Hypothalamus (tissue), 51 donors: ENCODE measurements at places on chromosomes 5 and 9.

GRCh38 chr5:108567429-108567828 is 180.3 kb upstream of the FER start:
- DNase-seq, result no peak

DNA sequence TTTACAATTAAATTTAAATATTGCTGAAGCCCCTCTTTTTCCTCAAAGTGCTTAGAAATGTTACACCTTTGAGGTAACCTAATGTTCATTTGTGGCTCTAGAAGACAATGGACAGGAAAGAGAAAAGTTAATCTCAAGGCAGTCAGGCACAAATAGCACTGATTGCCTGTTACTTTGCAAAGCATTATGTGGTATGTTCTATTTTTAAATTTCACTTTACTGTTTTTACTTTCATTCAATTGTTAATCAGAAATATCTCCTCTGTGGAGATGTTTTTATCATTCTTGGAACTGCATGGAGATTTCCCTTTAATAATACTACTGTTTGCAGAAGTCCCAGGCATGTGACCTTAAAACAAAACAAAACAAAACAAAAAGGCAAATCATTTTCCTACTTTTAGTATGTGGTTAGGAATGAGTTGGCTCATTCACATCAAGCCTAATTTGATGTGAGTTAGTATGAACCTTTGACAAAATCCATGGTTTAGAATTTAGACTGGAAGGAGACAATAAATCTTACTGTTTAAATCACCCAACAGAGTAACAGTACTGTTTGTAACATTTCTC is 67.5 kb downstream of the CWC27 start:
- DNase-seq, result no peak

- no peak for DNase-seq
Observed at GRCh38 chr9:107323836-107324585, 40.9 kb downstream of the RAD23B start.

DNA sequence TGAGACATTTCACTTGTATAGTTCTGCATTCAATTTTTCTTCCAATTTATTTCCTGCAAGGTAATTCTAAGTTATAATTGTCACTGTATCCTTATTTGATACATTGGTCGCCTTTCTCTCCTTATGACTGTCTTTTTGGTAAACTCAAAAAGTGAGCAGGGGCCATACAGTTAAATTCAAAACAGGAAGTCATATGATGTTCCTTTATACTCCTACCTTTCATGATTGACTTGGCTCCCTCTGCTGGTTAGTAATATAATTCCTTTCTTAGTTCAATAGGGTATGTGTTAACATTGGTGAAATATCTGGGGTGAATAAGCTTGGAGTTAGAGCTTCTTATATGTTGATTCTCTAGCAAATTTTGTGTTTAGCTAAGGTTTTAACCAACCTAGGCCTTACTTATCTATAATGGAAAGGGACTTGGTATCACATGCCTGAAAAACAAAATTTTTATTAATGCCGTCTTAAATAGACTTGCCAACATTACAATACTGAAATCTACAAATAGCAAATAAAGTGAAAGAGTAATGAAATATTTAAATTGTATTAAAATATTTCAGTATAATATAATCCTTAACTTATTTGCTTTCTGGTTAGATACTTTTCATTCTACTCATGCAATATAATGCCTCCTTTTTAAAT is 6.0 kb upstream of the NIPBL start:
- no peak for DNase-seq

- DNase-seq, result no peak
Observed at GRCh38 chr5:128019391-128019790, 64.2 kb upstream of the SLC12A2 start.

- no peak for DNase-seq
Observed at GRCh38 chr5:96627792-96628398, 34.3 kb upstream of the CAST start.

DNA sequence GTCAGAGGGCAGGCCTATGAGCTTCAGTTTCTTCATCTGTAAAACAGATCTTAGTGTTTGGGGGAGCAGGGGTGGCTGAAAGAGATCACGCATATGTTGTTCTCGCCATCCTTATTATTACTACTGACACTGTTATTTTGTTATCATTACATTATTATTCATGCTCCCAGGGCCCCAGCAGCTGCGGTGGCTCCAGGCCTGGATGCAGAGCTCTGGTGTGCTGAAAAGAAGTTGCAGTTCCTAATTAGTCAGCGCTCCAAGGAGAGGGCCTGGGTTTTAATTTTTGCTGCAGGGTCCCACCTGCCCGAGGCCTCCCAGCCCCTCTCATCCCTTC is 19.5 kb downstream of the CXXC5 start:
- no peak for DNase-seq

DNA sequence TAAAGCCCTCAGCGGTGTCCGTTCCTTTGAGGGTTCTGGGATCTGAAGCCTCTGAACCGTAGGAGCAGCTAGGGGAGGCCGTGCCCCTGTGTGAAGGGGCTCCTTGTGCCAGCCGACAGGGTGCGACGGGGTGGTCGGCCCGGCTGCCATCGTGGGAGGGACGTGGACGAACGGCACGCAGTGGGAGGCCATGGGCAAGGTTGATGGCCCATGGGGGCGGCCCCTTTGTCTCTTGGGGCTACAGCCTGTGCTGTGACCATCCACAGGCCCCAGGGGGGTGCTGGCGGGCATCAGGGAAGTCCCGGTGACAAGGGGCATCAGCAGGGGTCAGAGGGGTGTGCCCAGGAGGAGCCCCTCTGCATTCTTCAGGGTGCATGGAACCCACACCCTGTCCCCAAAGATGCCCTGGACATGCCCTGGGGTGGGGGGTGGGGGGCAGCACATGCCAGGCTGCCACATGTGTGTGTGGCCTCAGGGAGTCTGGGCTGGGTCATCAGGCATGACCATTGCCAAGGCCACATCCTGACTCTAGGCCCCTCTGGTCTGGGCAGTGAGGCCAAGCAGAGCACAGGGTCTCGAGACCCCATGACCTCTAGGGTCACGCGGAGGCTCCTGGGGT is 49.6 kb upstream of the CACNA1B start:
- no peak for DNase-seq

DNA sequence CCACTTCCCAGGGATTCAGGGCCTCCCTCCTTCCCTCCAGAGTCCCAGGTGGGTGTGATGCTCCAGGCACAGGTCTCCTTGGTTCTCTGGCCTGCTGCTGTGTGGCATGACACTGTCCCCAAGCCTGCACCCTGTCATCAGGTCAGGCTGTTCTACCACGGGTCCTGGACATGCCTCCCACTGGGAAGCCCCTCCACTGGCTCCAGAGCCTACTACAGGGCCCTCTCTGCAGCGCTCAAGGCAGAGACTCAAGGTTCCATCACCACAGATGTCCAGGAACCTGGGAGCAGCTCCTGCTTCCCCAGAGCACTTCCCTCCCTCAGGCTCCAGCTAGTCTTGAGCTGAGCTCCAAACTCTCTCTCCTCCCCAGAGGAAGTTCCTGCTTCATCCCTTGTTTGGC is 237.3 kb downstream of the PBX3 start:
- no peak for DNase-seq

DNA sequence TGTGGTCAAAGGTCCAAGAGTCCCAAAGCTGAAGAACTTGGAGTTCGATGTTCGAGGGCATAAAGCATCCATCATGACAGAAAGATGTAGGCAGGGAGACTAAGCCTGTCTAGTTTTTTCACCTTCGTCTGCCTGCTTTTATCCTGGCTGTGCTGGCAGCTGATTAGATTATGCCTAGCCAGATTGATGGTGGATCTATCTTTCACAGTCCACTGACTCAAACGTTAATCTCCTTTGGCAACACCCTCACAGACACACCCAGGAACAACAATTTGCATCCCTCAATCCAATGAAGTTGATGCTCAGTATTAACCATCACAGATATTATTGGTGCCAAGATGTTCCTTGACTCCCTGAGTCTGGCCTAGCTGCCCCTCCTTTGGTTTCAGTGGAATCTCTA is 530.8 kb upstream of the CLINT1 start:
- no peak for DNase-seq

- DNase-seq, result no peak
Observed at GRCh38 chr5:181243018-181243563, 615 bp downstream of the RACK1 start.

GRCh38 chr9:131103024-131103423 is 6.7 kb downstream of the AIF1L start:
- no peak for DNase-seq

- DNase-seq, result no peak
Observed at GRCh38 chr5:180193749-180194375, 15.1 kb downstream of the RASGEF1C start.

- no peak for DNase-seq
Observed at GRCh38 chr5:98204798-98205197, 568.7 kb upstream of the RGMB start.

DNA sequence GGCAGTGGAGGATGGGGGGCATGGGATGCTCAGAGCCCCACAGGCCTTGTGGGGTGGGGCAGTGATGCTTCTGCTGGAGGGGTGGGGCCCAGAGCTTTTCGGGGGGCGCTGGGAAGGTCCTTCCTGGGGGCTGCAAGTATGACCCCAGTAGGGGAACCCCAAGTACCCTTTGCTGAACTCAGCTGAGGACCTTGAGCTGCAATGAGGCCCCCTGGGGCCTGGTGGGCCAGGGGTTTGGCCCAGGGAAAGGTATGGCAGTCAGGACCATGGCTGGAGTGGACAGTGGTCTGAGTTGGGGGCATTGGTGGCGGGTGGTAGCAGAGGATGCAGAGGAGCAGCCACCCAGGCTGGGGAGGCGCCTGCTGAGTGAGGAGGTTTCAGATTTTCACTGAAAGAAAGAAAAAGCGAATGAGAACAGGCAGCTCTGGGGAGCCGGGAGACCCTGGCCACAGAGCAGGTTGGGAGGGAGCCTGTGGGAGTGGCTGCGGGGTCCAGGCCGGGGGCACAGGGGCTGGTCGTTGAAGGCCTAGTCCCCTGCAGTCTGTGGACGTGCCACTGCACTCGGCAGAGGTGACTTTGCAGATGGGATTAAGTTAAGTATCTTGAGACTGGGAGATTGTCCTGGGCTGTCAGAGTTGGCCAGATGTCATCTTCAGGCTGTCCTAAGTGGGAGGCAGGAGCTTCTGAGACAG is 19.2 kb downstream of the WNK2 start:
- DNase-seq, result no peak

DNA sequence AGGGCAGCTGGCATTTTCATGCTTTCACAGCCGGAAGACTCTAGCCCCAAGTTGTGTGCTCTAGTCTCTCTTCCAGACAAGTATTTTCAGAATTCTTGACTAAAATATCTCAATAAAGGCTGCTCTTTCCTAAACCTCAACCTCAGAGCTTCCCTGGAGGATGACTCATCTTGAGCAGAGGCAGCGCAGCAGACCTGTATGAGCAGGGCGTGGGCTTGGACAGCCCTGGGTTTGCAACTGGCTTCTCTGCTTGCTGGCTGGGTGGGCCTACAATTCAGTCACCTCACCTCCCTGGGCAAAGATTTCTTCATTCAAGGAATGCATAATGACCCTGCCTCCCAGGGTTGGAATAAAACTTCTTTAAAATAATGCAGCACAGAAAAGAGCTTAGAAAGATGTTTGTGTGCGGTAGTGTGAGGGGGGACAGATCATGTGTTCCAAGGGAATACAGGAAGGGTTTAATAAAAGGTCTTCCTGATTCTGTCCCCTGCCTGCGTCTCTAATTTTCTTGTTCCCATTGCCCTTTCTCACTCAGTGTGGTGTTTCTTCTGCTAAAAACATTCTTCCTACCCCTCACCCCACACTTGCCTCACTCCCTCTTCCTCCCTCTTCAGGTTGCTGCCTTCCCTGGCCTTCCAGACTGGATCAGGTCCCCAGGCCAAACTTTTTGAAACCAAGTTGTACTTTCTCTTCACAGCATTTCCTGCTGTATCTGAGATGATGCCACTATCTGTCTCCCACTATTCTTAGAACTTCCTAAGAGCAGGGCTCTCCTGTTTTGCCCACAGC is 39.4 kb upstream of the MAP1B start:
- no peak for DNase-seq

DNA sequence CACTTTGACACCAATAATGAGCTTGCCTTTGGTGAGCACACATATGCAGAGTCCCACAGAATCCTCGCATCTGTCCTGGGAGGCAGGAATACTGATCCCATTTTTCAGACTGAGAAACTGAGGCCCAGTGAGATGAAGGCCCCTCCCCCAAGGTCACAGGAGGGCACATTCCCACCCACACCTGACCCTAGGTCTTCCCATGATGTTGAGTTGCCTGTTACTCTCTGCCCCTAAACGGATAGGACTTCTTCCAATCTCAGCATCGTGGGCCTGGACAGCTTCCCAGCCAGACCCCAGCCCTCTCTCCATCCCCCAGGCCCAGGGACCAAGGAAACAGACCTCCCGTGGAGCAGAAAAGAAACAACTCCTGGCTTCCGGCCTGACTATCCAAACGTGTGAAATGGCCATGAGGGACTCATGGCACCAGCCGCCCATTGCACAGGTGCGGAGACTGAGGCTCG is 877 bp downstream of the SH3GLB2 start:
- DNase-seq, result no peak

GRCh38 chr9:136713550-136713949 is 1.2 kb downstream of the DIPK1B start:
- no peak for DNase-seq

GRCh38 chr9:70534061-70534460 is 119.6 kb upstream of the KLF9 start:
- no peak for DNase-seq

GRCh38 chr5:148839960-148840359 is 13.5 kb downstream of the ADRB2 start:
- no peak for DNase-seq

- DNase-seq, result no peak
Observed at GRCh38 chr5:176608937-176609723, 826 bp downstream of the GPRIN1 start.

DNA sequence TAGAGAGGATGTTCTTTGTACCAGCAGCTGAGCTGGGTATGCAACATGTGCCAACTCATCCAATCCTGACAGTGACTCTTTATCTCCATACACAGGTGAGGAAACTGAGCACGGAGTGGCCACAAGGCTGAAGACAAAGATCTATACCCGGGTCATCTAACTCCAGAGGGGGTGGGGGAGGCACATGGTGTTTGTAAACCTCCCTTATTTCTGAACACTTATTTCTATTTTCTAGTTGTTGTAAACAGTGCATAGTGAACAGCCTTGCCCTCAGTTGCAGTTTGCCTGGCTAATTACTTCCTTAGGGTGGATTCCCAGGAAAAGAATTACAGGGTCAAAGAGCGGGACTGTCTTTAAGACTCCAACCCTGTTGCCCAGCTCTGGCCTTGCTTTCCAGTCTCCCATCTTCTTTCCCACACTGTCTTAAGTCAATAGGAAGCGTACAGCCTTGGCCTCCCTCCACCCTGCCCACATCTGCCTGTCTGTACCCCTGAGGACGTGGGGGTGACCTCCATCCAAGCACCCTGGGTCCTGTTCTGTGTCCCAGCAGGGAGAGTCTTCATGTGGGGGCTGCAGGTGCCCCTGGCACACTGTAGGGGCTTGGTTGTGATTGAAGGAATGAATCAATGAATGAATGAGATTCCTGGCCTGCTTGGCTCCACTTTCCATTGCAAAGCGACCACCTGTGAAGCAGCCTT is 13.2 kb upstream of the FIBCD1 start:
- no peak for DNase-seq

GRCh38 chr5:14917719-14918118 is 46.1 kb upstream of the ANKH start:
- no peak for DNase-seq

GRCh38 chr9:96777426-96777864 is 442 bp downstream of the ZNF510 start:
- DNase-seq, result no peak

- DNase-seq, result no peak
Observed at GRCh38 chr5:126445502-126446174, 22.4 kb downstream of the GRAMD2B start.
